T-helper 2 cell treated with Interferon-gamma antibody and Interleukin-4, amounts not matched to agents 100 ng/mL and 5 ng/mL, for 36 hours (primary cell): ENCODE measurements at places on chromosomes 1 and 21. TPM values are rescaled to one million over a fixed set of nuclear protein-coding genes. Genes with fewer than 3 reads are reported as not detected.

The TMEM61 gene
- not detected in 2 replicates for total RNA-seq

The C1orf74 gene
- 1.8 and 2.1 TPM in 2 replicates for total RNA-seq

The TP73 gene
- 2.6 and 2.7 TPM in 2 replicates for total RNA-seq

The NPHS2 gene
- not detected in 2 replicates for total RNA-seq

The TSPAN1 gene
- not detected in 2 replicates for total RNA-seq

The CYP4Z1 gene
- total RNA-seq, result not detected in 2 replicates

The OR2L13 gene
- not detected in 2 replicates for total RNA-seq

The ADAMTSL4 gene
- total RNA-seq, result 0.39 and 0.41 TPM in 2 replicates

The TSSK3 gene
- 0.64 and 1.7 TPM in 2 replicates for total RNA-seq

The ABCA4 gene
- total RNA-seq, result not detected in 2 replicates
